ENCODE measurements at places on chromosomes 2 and 18. TPM values are rescaled to one million over a fixed set of nuclear protein-coding genes. Genes with fewer than 3 reads are reported as not detected.

CHRNG gene
- not detected for total RNA-seq

CPO gene
- total RNA-seq, result not detected

- no peaks in the 10 kb centered on the region for H3K4me1 ChIP-seq
- H3K27ac ChIP-seq, result no peak overlapping the region
- DNase-seq, result no peak
- H3K36me3 ChIP-seq, result no peaks in the 10 kb centered on the region
- no peaks in the 10 kb centered on the region for H3K27me3 ChIP-seq
These were observed 159.9 kb downstream of the PIEZO2 start for GRCh38 chr18:10989486-10989885.

- H3K27me3 ChIP-seq, result no peaks in the 10 kb centered on the region
- no peak for DNase-seq
- H3K27ac ChIP-seq, result no peak overlapping the region
- no peaks in the 10 kb centered on the region for H3K4me1 ChIP-seq
- no peak overlapping the region for H3K4me3 ChIP-seq
- H3K36me3 ChIP-seq, result peaks cover 21% of the 10 kb centered on the region
These were observed 31.8 kb downstream of the STRADB start for GRCh38 chr2:201483342-201483741.

GRCh38 chr2:35347561-35347960 is 1008.0 kb upstream of the CRIM1 start:
- H3K36me3 ChIP-seq, result peaks cover 4% of the 10 kb centered on the region
- no peak for DNase-seq
- no peak overlapping the region for H3K4me3 ChIP-seq
- no peak overlapping the region for H3K27ac ChIP-seq

LRRC30 gene
- total RNA-seq, result not detected

GRCh38 chr2:15860760-15861159 is 79.6 kb upstream of the MYCN start:
- no peak overlapping the region for H3K4me3 ChIP-seq
- H3K27ac ChIP-seq, result no peak overlapping the region
- no peaks in the 10 kb centered on the region for H3K36me3 ChIP-seq
- no peaks in the 10 kb centered on the region for H3K4me1 ChIP-seq
- peaks cover 83% of the 10 kb centered on the region for H3K27me3 ChIP-seq

DNA sequence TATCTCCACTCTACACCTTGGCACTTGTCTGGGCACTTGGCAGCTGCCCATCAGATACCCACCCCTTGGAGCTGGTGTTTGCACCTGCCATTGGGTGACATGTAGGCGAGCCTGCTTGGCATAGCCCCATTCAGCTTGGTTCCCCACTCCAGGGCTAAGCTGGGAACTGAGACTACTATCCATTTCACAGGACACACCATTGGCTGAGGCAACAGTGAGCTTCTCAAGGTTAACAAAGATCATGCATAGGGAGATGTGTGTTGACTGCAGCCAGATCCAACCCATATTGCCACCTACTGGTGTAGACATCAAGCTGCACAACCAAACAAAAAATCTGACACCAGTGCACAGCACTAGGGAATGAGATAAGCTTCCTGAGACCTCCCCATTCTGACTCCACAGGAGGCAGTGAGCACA is 1389.8 kb upstream of the TMEFF2 start:
- H3K4me3 ChIP-seq, result no peak overlapping the region
- no peaks in the 10 kb centered on the region for H3K27me3 ChIP-seq
- H3K27ac ChIP-seq, result peak overlapping the region; percentile 2
- DNase-seq, result peak; percentile 40
- H3K4me1 ChIP-seq, result no peaks in the 10 kb centered on the region

DNA sequence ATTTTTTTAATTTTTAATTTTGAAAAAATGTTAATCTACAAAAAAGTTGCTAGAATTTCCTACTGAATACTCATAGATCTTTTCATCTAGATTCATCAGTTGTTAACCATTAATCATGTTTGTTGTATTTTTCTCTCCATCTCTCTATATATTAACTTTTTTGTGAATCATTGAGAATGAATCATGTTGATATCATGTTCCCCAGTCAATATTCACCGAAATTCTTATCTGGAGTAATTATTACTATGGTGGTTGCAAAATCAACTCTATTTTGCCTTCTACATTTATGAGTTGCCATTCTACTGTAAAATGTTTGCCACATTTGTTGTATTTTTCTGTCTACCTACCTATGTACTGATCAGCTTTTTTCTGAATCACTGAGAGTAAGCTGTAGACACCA is 154.0 kb downstream of the SPP2 start:
- H3K4me3 ChIP-seq, result no peak overlapping the region
- no peaks in the 10 kb centered on the region for H3K36me3 ChIP-seq
- H3K27ac ChIP-seq, result no peak overlapping the region
- H3K4me1 ChIP-seq, result peaks cover 7% of the 10 kb centered on the region
- no peaks in the 10 kb centered on the region for H3K27me3 ChIP-seq
- no peak for DNase-seq

DNA sequence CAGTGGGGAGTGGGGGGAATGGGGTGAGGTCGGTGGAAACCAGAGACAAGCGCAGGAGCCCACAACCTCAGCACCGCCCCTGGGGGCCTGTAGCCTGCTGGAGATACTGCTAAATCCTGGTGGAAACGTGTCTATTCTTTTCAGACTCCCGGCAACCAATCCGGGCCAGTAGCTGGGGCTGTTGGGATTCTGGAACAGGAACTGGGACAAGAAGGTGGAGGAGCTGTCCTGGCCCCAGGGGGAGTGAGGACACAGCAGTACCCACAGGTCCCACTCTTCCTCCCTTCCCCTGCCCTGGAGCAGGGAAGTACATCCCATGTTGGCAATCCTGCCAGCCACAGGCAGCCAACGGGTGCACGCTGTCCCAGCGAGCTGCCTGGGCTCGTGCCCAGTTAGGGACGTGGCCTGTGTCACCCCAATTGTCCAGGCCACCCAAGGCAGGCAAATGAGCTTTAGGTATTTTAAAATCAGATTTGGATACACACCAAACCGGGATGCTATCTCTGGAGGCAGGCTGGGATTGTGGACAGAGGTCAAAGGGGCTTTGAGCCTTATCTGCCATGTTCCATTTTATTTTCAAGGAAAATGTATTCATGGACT is 51.8 kb downstream of the HS1BP3 start:
- no peak for DNase-seq
- no peaks in the 10 kb centered on the region for H3K27me3 ChIP-seq
- peaks cover 16% of the 10 kb centered on the region for H3K4me1 ChIP-seq
- H3K4me3 ChIP-seq, result no peak overlapping the region
- H3K27ac ChIP-seq, result no peak overlapping the region
- no peaks in the 10 kb centered on the region for H3K36me3 ChIP-seq

DNA sequence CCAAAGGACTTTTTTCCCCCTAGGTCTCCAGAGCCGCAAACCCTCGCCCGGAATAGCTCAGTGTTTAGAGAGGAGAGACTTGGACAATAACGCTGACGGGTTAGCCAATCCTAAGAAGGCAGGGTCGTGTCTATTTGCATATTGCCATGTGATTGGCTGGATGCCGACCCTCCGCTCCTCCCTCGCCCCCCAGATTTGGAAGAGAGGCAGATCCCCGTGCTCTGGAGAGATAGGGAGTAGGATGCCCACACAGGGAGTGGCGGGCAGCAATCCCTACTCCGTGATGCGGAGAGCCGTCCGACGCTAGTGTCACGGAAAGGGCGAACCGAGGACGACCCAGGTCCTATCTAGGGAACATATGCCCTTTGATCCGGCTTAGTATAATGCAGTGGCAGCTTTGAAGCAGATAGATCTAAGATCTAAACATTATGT is 1.4 kb downstream of the WNT6 start:
- no peak overlapping the region for H3K27ac ChIP-seq
- H3K27me3 ChIP-seq, result peaks cover 70% of the 10 kb centered on the region
- no peaks in the 10 kb centered on the region for H3K36me3 ChIP-seq
- DNase-seq, result no peak
- no peak overlapping the region for H3K4me3 ChIP-seq
- H3K4me1 ChIP-seq, result peaks cover 5% of the 10 kb centered on the region

GRCh38 chr18:35114305-35114704 is 73.1 kb downstream of the MAPRE2 start:
- H3K4me1 ChIP-seq, result no peaks in the 10 kb centered on the region
- no peaks in the 10 kb centered on the region for H3K27me3 ChIP-seq
- no peak overlapping the region for H3K27ac ChIP-seq
- DNase-seq, result no peak

DNA sequence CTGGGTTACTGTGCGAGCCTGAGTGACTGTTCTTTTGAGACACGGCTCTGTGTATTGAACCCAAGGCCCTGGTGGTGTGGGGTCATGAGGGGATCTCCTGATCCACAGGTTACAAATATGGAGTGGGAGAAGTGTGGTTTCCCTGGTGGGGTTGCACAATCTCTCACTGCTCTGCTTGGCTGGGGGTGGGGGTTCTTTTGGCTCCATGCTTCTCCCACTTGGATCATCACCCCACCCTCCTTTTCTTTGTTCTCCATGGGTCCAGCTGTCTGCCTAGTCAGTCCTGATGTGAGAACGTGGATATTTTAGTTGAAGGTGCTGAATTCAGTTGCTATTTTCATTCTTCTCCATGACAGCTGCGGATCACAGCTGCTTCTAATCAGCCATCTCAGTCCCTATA is 37.8 kb downstream of the AGPS start:
- H3K27ac ChIP-seq, result no peak overlapping the region
- no peaks in the 10 kb centered on the region for H3K27me3 ChIP-seq
- no peak overlapping the region for H3K4me3 ChIP-seq
- no peak for DNase-seq
- H3K4me1 ChIP-seq, result no peaks in the 10 kb centered on the region

- H3K4me1 ChIP-seq, result peaks cover 5% of the 10 kb centered on the region
- H3K27me3 ChIP-seq, result no peaks in the 10 kb centered on the region
- DNase-seq, result peak; percentile 35
These were observed 524.2 kb upstream of the TCF4 start for GRCh38 chr18:56112013-56112749.

EGR4 gene
- 0.22 TPM for total RNA-seq

GRCh38 chr2:206820807-206821206 is 55.4 kb downstream of the FASTKD2 start:
- H3K36me3 ChIP-seq, result no peaks in the 10 kb centered on the region
- DNase-seq, result no peak
- H3K4me1 ChIP-seq, result no peaks in the 10 kb centered on the region
- no peak overlapping the region for H3K4me3 ChIP-seq

CIB4 gene
- not detected for total RNA-seq

DNA sequence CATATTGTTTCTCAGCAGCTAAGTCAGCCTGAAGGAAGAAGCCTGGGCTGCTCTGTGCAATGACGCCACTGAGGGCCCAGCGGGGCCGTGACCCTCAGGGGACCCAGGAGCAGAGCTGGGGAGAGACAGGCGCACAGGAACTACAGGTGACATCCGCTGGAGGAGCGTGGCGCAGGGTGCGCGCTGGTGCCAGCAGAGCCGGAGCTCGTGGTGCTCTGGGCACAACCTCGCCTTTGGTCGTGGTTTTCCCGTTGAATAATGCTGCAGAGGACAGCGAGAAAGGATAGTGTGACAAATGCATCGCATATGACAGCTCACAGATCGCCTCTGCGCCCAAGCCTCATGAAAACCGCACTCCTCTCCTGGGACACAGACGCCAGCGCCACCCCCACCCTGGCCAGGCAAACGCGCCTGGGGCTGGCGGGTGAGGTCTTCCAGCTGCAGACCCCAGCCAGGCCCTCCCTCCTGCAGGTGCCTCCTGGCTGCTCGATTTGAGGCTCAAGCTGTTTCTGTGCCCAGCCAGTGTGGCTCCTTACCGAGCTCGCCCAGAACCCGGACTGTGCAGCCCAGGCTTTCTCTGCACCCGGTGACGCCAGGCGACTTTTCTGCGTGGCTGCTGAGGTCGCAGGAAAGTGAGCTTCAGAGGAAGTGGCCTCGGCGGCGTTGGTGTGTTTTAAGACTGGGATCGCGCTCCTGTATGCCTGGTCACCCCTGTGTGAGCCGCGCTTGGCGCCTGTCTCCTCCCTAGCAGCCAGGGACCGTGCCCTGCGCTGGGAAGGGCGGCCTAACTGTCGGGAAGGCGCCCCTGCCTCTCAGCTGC is 583.1 kb upstream of the HS6ST1 start:
- no peaks in the 10 kb centered on the region for H3K36me3 ChIP-seq
- DNase-seq, result no peak
- no peak overlapping the region for H3K27ac ChIP-seq
- no peaks in the 10 kb centered on the region for H3K27me3 ChIP-seq

G6PC2 gene
- not detected for total RNA-seq

CTDP1 gene
- total RNA-seq, result 25.1 TPM

GRCh38 chr2:237012577-237013267 is 73.0 kb upstream of the COPS8 start:
- no peaks in the 10 kb centered on the region for H3K4me1 ChIP-seq
- H3K36me3 ChIP-seq, result no peaks in the 10 kb centered on the region
- H3K4me3 ChIP-seq, result no peak overlapping the region
- DNase-seq, result no peak

DNA sequence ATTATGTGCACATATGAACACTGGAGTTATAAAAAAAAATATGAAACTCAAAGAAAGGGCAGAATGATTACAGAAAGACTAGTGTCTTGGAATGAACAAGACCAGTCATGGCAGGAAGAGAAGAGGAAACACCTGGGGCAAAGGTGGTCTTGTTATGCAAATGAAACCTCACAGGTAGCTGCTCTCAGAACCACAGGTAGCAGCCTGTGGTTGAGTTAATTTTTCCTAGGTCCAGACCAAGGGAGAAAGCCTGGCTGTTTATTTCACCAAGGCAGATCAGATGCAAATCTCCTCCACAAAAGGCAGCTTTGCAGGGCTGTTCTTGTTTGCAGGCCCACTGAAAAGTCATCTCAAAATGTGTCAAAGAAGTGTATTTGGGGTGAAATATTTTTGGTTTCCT is 785.8 kb downstream of the RNF144A start:
- no peak for DNase-seq
- H3K4me3 ChIP-seq, result no peak overlapping the region
- peaks cover 14% of the 10 kb centered on the region for H3K4me1 ChIP-seq
- H3K27me3 ChIP-seq, result no peaks in the 10 kb centered on the region
- no peaks in the 10 kb centered on the region for H3K36me3 ChIP-seq
- H3K27ac ChIP-seq, result no peak overlapping the region

DPP4 gene
- total RNA-seq, result not detected

GRCh38 chr2:32417659-32418058 is 60.8 kb downstream of the BIRC6 start:
- DNase-seq, result no peak
- H3K27me3 ChIP-seq, result no peaks in the 10 kb centered on the region
- H3K4me3 ChIP-seq, result no peak overlapping the region
- H3K36me3 ChIP-seq, result peaks cover 72% of the 10 kb centered on the region
